ENCODE measurements at places on chromosomes 5 and 9.

GRCh38 chr5:58706736-58707135, 123.9 kb downstream of the RAB3C start:
- no peak for DNase-seq

- DNase-seq, result no peak
These were observed 66.2 kb downstream of the IZUMO3 start for GRCh38 chr9:24479361-24480059.

DNA sequence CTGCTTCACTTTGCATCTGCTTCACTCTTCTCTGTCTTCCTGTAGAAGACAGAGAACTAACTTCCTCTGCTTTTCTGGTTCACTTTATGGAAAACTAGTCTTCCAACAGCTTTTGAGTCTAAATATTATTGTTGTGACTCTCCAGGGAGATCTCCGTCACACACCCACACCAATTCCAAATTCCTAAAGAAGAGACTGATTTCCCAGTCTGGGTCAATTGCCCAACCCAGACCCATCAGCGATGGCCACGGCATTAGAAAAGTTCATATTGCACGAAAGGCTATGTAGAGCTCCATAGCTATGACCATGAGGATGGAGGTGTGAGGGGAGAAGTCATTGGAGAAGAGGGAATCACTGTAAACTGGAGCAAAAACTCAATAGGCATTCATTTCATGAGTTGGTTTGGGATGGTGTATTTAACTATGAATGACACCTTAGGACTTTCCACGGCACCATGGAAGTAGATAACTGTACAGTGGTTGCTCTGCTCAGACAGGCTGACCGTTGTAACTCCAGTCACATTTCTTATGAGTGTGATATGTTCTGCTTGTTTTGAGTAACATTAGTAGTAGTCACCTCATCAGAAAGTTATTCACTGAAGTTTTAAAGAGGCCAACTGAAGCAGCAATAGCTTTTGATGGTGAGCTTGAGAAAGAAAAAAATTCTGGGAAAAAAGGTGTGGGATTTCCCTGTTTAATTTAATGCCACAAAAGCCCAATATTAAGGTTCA, 78.1 kb upstream of the MAMDC2 start:
- no peak for DNase-seq

DNA sequence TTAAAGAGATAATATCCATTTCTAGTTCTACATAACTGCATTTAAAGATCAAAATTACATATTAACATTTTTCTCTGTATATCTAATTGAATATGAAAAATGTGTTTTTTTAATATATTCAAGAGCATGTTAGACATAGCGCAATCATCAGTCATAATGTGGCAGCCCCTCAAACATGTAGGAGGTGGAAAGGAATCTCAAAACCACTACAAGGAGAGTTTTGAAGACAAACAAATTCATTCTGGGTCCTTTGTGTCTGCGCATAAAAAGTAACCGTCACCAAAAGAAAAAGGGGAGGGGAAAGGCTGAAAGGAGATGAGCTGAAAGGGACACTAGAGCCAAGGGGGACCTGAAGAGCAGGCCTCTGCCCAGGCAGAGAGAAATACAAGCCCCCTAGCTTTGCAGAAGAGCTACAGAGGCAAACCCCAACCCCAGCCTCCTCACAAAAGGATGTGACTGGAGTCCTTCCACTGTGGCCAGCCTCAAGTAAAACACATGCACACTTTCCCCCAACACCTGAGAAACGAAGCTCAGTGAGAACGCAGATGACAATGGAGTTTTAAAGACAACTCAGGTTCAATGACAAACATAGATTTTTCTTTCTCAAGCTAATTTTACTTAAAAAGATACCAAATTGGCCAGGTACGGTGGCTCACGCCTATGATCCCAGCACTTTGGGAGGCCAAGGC, 62.0 kb downstream of the MAPKAP1 start:
- DNase-seq, result no peak

GRCh38 chr5:112492291-112492690, 73.2 kb upstream of the EPB41L4A start:
- no peak for DNase-seq

DNA sequence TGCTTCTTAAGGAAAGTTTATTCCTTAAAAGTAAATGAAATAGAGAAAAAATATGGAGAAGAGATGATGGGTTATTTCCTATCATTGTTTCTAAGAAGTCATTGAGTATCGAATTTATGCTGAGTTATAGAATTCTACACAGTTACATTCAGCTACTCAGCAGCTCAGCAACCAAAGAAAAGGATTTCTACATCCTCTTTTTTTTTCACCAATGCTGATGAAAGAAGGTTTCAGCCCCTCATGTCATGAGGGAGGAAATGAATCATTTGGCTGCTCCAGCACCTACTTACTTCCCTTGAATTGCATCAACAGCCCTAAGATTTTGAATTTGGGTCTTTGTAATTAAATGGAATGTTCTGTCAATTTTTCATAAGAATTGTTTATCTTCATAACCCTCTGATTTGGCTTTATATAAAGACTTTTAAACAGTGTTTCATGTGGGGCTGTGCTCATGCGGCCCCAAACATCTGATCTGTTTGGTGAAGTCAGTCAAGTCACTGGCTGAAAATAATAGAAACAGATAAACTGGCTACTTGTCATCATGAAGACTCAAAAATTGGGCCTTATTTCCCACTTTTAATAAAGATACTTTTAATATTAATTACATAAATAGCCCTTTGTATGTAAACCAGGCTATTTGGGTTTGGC, 18.5 kb upstream of the SNX2 start:
- DNase-seq, result no peak

DNA sequence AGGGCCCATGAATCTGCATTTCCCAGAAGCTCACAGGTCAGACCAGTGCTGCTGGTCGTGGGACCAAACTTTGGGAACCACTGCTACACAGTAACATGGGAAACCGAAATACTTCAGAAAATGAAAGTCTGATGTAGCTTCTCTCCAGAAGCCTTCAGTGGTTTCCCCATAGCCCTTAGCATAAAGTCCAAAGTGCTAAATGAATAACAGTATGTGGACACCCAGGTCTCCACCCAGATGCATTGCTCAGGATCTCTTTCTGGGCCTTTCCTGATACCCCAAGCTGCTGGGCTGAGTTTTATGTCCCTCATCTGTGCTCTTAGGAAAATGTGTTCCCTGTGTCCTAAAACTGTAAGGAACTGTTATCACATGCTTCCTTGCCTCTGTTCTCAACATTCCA, 100.4 kb downstream of the NFIB start:
- DNase-seq, result no peak

DNA sequence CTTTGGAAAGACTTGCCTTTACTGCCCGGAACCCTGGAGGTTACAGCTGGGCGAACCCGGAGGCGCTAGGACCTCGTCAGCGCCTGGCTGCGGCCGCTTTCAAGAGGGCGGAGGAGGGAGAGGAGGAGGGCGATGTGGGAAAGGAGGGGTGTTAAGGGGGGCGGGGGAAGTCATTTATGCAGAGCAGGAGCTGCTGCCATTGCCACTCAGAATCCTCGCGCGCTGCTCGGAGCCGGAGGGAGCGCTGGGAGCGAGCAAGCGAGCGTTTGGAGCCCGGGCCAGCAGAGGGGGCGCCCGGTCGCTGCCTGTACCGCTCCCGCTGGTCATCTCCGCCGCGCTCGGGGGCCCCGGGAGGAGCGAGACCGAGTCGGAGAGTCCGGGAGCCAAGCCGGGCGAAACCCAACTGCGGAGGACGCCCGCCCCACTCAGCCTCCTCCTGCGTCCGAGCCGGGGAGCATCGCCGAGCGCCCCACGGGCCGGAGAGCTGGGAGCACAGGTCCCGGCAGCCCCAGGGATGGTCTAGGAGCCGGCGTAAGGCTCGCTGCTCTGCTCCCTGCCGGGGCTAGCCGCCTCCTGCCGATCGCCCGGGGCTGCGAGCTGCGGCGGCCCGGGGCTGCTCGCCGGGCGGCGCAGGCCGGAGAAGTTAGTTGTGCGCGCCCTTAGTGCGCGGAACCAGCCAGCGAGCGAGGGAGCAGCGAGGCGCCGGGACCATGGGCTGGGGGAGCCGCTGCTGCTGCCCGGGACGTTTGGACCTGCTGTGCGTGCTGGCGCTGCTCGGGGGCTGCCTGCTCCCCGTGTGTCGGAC, at the start of gene PCSK5:
TSS of gene PCSK5 (plus strand) at position 202 of the 805 bp plus-strand sequence. CDS start at position 711, 509 bp downstream.
- DNase-seq, result peak; percentile 37

DNA sequence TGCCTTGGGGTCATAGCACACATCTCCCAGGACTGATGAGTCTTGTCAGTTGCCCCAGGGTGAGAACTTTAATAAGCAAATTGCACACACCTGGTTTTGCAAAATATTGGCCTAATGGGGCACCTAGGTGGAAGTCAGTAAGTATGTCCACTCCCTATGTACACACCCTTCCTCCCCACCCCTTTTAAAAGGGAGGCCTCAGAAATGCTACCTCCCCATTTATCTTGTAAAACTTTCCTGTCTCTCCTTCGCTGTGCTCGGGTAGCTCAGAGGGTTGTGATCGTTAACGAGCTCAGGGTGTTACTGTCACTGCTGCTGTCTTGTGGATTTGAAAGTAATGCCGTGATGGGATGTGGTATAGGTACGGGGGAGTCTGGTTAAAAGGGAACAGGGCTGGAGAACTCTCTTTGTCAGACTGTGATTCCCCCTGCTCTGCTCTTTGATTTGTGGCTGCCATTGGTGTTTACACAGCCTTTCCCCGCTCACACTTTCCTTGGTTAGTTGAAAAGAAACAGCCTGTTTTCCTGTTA, 26.2 kb downstream of the ZNF462 start:
- no peak for DNase-seq

DNA sequence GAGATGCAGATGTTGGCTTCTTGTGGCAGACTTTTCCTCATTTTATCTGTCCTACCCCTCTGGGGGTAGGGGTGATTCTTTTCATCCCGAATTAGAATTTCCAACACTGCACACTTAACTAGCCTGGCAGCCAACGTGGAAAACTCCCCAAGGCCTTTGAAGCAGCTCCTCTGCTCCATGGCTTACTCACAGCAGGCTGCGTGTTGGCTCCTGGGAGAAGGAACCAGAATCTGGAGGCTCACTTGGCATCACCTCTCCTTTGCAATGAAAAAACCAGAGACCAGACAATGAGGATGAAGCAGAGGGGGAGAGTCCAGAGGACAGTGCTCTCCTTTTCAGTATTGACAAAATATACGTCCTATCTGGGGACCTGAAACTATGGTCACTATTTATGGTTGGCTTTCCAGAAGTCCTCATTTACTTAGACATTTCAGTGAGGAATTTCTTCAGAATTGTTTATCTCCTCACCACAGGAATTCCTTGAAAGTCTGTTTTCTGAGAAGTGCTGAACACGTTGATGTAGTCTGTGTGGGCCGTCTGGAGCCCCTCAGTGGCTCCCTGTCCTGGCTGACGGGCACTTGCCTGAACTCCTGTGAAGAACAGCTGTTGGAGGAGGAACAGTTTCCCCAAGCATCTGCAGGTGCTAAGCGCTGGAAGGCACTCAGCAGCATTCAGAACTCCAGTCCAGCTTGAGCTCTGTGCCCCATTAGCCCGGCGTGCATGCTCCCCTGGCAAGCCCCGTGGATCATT, 231.3 kb downstream of the RFK start:
- no peak for DNase-seq

DNA sequence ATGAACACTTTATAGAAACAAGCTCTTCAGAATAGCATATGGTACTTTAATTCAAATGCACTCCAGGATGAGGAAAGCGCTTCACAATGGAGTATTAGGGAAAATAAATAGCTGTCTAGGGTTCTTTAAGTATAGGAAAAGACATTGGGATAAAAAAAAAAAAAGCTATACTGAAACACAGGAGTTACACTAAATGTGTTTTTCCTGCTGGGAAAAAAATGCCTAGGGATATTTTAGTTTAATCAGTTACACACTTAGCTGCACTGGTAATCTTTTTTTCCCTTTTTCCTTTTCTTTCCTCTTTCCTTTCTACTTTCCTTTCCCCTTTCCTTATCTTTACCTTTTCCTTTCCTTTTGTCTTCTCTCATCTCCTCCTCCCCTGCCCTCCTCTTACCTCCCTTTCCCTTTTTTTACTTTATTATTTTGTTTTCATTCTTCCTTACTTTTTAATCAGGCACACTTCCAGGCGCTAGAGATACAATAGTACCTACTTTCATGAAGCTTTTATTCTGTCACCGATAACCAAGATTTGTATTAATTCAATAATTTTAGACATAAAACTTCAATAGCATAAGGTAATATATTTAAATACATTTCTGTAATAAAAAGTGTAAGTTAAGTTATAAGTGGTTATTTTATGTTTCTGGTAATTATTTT, 758.7 kb downstream of the CDH18 start:
- DNase-seq, result no peak

GRCh38 chr5:173029499-173029921, 26.6 kb upstream of the CREBRF start:
- DNase-seq, result no peak

DNA sequence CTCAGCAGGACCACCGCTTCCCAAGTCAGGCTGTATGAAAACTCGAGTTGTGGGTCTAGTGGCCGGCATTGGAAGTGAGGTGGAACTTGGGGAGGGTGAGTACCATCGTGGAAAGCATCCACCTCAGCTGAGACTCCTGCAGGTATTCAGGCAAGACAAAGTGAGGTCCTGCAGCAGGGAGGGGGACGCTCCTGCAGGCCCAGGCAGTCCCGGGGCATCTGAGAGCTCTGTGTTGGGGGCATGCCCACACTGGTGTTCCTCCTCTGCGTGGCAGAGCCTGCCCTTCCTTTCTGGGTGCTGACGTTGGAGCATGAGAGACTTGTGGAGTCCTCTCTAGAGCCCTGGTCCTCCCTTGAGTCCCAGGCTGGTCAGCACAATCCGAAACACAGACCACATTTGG, 187.7 kb downstream of the CACNA1B start:
- DNase-seq, result no peak

DNA sequence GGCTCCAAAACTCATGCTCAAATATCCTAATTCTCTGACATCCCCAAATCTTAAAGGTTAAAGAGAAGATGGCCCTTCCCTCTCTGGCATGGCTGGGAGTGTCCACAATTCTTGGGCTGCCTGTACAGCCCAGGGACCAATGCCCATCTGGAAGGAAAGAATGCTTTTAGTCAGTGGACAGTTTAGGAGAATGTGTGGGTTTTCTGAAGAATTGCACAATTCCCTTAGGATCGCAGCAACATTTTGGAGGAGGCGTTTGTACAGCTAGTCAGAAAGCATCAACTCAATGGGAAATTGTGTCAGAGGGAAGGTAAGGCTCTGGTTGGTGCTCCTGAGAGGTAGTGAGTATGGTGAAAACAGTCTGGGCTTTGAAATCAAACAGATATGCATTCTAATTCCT, 15.0 kb downstream of the FAM193B start:
- DNase-seq, result no peak

DNA sequence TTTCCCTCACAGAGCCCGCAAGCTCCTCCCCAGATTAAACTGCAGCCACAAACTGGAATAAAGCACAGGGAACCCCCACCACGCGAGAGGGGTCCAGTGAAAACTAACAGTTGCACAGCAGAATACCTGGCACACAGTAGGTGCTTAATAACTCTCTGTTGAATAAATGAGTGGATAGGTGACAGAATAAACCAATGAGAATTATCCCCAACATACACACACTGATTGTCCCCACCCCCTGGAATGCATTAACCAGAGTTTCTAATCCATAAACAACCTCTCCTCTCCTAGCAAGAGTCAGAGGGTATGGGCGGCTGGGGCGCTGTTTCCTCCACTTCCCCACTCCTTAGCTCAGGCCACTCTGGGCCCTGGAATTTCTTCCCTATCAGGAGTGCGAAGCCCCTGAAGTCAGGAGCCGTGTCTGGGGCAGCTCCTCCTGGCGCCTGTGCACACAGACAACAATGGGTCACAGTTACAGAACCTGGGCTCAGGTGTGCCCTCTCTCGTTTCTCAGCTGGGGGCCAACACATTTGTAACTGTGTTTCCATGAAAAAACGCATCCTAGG, 27.6 kb downstream of the RAPGEF1 start:
- DNase-seq, result no peak

- DNase-seq, result no peak
These were observed 42.4 kb downstream of the NTRK2 start for GRCh38 chr9:84711936-84712335.

GRCh38 chr5:53962306-53962705, 348.1 kb downstream of the ARL15 start:
- no peak for DNase-seq

Measured in central memory CD8-positive, alpha-beta T cell (primary cell).